ENCODE measurements at places on chromosomes 1 and 21. TPM values are rescaled to one million over a fixed set of nuclear protein-coding genes. Genes with fewer than 3 reads are reported as not detected.

CFAP141 gene
- total RNA-seq = not detected

NLRP3 gene
- 1.2 TPM for total RNA-seq

DISC1 gene
- 4.3 TPM for total RNA-seq

CD247 gene
- total RNA-seq = 0.70 TPM

PUM1 gene
- 96.3 TPM for total RNA-seq

SDCCAG8 gene
- 30.6 TPM for total RNA-seq

NGF gene
- total RNA-seq = 2.1 TPM

COL8A2 gene
- total RNA-seq = 1.1 TPM

UQCRHL gene
- total RNA-seq = 7.5 TPM

PLEKHA6 gene
- total RNA-seq = 24.3 TPM

GRCh38 chr1:165144757-165145397 lies 211.6 kb downstream of the LMX1A start:
- H3K27ac ChIP-seq = no peak overlapping the region
- no peaks in the 10 kb centered on the region for H3K36me3 ChIP-seq
- H3K27me3 ChIP-seq = no peaks in the 10 kb centered on the region
- no peak overlapping the region for H3K4me3 ChIP-seq

DNA sequence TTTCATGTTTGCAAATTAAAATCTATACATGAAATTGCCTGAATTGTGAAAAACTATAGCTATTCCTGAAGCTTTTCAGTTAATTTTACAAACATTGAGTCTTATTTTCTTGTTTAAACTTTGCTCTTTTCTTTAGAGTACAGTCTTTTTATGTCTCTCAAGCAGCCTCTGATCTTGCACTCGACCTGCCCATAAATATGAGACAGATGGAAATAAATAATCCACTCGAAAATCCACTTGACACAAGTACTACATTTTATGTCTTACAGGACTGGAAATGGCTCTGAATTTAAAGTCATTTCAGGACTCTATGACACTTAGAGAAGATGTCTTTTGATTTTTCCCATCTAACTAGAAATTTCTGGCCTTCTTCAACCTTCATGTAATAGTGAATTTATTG lies 283.8 kb downstream of the USP25 start:
- H3K27me3 ChIP-seq = no peaks in the 10 kb centered on the region
- H3K27ac ChIP-seq = no peak overlapping the region
- H3K4me1 ChIP-seq = no peaks in the 10 kb centered on the region
- no peak for DNase-seq

DNA sequence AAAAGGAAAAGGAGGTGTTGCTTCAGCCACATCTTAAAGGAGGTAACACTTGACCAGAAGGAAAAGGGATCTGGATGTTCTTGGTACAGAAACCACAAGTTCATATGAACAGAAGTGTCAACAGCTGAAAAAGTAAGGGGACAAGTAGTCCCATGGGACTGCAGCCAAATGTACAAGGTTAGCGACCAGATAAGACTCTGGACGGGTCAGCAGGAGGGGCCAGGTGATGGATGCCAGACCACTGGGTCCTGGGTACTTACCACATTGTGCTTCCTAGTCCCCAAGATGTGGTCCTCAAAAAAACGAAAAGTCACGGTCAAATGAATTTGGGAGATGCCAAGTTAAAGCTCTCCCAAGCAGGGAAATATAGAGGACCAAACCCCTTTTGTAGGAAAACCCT lies 16.6 kb upstream of the BMP8A start:
- no peaks in the 10 kb centered on the region for H3K27me3 ChIP-seq
- DNase-seq = peak; percentile 41
- H3K36me3 ChIP-seq = peaks cover 99% of the 10 kb centered on the region
- peak overlapping the region; percentile 55 for H3K27ac ChIP-seq
- H3K4me1 ChIP-seq = no peaks in the 10 kb centered on the region

- no peak for DNase-seq
- peak overlapping the region; percentile 67 for H3K4me3 ChIP-seq
- H3K27ac ChIP-seq = peak overlapping the region; percentile 84
- H3K36me3 ChIP-seq = no peaks in the 10 kb centered on the region
Observed at GRCh38 chr1:46615735-46616134, 876 bp downstream of the MOB3C start.

GRCh38 chr21:36934864-36935420 lies 31.5 kb downstream of the HLCS start:
- H3K4me3 ChIP-seq = no peak overlapping the region
- no peak for DNase-seq
- H3K27me3 ChIP-seq = no peaks in the 10 kb centered on the region
- peaks cover 10% of the 10 kb centered on the region for H3K4me1 ChIP-seq
- H3K36me3 ChIP-seq = peaks cover 30% of the 10 kb centered on the region
- H3K27ac ChIP-seq = no peak overlapping the region

- H3K36me3 ChIP-seq = no peaks in the 10 kb centered on the region
- H3K4me3 ChIP-seq = peak overlapping the region; percentile 52
- DNase-seq = no peak
- peak overlapping the region; percentile 36 for H3K27ac ChIP-seq
- H3K4me1 ChIP-seq = peaks cover 32% of the 10 kb centered on the region
Observed at GRCh38 chr1:47024141-47024801, 802 bp downstream of the CYP4X1 start.

DNA sequence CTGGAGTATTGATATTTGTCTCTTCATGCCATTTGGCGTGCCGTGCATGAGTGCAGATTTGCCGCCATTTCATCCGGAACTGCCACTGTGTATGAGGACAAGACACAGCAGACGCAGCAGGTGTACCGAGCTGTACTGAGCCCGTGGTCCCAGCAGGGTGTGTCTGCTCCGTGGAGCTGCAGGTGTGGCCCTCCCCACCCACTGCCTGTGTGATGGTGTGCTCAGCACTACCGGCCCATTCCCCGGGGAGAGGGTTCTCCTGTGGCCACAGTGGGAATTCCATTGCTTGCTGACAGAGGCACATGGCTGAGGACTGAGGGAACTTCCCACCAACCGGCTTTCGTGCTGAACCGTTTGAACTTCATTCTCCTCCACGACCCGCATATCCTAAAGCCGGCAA lies 34.3 kb upstream of the COL6A1 start:
- no peak overlapping the region for H3K27ac ChIP-seq
- peaks cover 4% of the 10 kb centered on the region for H3K4me1 ChIP-seq
- no peak overlapping the region for H3K4me3 ChIP-seq

DNA sequence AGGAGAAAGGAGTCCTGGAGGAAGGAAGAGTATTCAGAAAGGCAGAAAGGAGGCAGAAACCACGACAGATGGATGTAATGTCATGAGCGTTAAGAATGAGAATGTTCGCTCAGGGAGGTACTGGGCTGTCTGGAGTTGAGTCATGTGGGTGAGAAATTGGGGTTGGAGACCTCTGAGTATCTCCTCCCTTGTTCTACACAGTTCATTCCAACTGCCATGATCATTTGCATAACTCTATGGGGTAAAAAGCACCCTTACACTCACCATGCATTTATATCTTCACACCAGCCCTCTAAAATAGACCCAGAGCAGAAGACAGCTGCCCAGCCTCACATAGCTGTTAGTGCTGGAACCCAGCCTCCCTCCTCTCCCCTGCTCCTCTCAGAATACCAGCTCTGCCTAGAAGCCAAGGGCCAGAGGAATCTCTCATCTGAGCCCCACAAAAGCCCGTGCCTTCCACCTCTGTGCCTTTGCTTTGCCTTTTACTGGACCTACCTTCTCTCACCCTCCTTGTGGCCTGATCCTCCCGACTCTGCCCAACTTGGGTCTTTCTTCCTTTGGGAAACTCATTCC lies 85.2 kb downstream of the BEND5 start:
- no peak for DNase-seq
- H3K27ac ChIP-seq = no peak overlapping the region
- H3K4me1 ChIP-seq = no peaks in the 10 kb centered on the region
- no peaks in the 10 kb centered on the region for H3K36me3 ChIP-seq
- no peak overlapping the region for H3K4me3 ChIP-seq
- no peaks in the 10 kb centered on the region for H3K27me3 ChIP-seq

DNA sequence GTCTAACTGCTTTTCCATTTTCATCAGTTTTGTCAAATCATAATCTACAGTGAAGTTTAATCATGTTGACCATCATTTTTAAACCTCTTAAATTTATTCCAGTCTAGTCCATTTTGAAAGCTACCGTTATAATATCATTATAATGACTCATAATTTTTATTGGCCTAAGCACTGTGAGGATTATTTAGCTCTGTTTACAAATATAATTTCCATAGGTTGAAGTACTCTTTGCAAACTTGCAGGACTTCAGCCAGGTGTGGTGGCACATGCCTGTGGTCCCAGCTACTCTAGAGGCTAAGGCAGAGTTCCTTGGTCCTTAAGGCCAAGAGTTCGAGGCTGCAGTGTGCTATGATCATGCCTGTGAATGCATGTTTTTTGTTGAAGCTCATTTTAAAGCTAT lies 54.3 kb downstream of the MAP3K21 start:
- no peak for DNase-seq
- no peaks in the 10 kb centered on the region for H3K4me1 ChIP-seq
- H3K4me3 ChIP-seq = no peak overlapping the region
- H3K36me3 ChIP-seq = no peaks in the 10 kb centered on the region

DNA sequence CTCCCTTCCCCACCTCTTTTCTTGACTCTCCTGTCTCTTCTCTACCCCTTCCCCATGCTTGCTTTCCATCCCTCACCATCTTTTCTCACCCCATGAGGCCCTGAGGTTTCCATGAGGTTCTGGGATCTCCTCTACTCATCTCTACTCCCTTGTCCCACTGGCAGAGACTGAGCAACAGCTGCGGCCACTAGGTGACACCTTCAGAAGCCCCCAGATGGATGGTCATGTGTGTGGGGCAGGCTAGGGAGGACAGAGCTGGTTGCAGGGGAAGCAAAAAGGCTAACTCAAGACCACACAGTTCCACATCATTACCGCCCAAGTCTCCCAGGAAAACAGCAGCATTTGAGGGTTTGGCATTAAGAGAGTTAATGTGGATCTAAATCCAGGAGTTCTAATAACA lies 45.0 kb downstream of the LRRN2 start:
- H3K4me3 ChIP-seq = no peak overlapping the region
- no peaks in the 10 kb centered on the region for H3K27me3 ChIP-seq
- peaks cover 4% of the 10 kb centered on the region for H3K4me1 ChIP-seq

DNA sequence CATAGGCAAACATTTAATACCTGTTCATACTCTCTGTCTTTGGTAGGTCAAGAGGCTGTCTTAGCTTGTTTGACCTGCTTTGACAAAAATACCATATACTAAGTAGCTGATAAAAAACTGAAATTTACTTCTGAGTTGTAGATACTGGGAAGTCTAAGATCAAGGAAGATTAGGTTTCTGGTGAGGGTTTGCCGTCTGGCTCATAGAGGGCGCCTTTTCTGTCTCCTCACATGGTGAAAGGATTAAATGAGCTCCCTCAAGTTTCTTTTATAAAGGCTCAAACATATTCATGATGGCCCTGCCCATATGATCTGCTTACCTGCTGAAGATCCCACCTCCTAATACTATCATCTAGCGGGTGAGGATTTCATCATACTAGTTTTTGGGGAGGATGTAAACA lies 1076.1 kb upstream of the NCAM2 start:
- H3K27ac ChIP-seq = no peak overlapping the region
- no peak overlapping the region for H3K4me3 ChIP-seq
- no peak for DNase-seq
- H3K36me3 ChIP-seq = no peaks in the 10 kb centered on the region

- no peaks in the 10 kb centered on the region for H3K36me3 ChIP-seq
- H3K27me3 ChIP-seq = no peaks in the 10 kb centered on the region
- no peak overlapping the region for H3K27ac ChIP-seq
- DNase-seq = no peak
- no peaks in the 10 kb centered on the region for H3K4me1 ChIP-seq
Observed at GRCh38 chr1:220113136-220113695, 19.3 kb downstream of the IARS2 start.

- no peak overlapping the region for H3K27ac ChIP-seq
- no peak overlapping the region for H3K4me3 ChIP-seq
- no peaks in the 10 kb centered on the region for H3K27me3 ChIP-seq
- no peaks in the 10 kb centered on the region for H3K36me3 ChIP-seq
Observed at GRCh38 chr1:9062846-9063245, 6.6 kb downstream of the SLC2A5 start.

GRCh38 chr1:219081943-219082925 lies 91.4 kb upstream of the LYPLAL1 start:
- H3K27me3 ChIP-seq = no peaks in the 10 kb centered on the region
- H3K27ac ChIP-seq = no peak overlapping the region
- no peaks in the 10 kb centered on the region for H3K36me3 ChIP-seq

DNA sequence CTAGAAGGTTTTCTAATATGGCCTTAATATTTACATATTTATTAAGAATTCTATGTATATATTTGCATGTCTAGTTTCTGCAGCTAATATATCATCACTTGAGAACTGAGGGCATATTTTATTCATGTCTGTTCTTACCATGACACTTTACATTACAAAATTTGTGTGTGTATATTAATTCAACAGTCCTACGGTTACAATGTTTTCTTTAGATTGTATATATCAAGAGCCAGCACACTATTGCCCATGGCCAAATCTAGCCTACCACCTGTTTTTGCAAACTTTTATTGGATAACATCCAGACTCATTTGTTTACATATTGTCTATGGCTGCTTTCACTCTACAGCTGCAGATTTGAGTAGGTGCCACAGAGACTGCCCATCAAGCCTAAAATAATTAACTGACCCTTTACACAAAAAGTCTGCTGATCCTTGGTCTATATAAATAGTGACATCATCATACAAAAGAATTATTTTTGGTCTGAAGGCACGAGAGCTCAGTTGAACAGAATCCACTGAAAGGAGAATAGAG lies 577.4 kb upstream of the PBX1 start:
- DNase-seq = no peak
- no peaks in the 10 kb centered on the region for H3K36me3 ChIP-seq
- no peak overlapping the region for H3K27ac ChIP-seq
- H3K27me3 ChIP-seq = no peaks in the 10 kb centered on the region

DNA sequence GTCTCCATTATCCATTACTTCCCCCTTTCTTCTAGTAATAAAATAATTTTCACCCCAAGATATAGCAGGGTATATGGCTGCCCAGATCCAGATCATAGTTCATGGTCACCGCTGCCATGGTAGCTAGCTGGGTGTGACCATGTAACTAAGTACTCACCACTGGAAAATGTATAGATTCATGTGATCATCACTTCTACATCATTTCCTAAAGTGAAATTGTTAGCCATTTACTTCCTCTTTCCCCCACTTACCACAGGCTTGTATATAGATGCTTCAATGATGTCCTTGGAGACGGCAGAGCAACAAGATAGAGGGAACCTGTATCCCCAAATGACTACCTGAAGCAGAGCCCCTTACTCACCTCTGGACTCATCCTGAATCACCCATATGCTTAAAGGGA lies 22.7 kb upstream of the EYA3 start:
- no peak for DNase-seq
- no peak overlapping the region for H3K27ac ChIP-seq
- no peak overlapping the region for H3K4me3 ChIP-seq
- H3K27me3 ChIP-seq = no peaks in the 10 kb centered on the region
- H3K36me3 ChIP-seq = no peaks in the 10 kb centered on the region
- H3K4me1 ChIP-seq = no peaks in the 10 kb centered on the region

GRCh38 chr1:2087766-2088165 lies 37.6 kb downstream of the PRKCZ start:
- H3K27me3 ChIP-seq = no peaks in the 10 kb centered on the region
- no peak for DNase-seq
- no peaks in the 10 kb centered on the region for H3K36me3 ChIP-seq
- no peak overlapping the region for H3K4me3 ChIP-seq

- H3K4me3 ChIP-seq = no peak overlapping the region
- H3K36me3 ChIP-seq = no peaks in the 10 kb centered on the region
- no peak overlapping the region for H3K27ac ChIP-seq
- no peak for DNase-seq
Observed at GRCh38 chr1:6987940-6988339, 202.7 kb downstream of the CAMTA1 start.

GRCh38 chr1:192609110-192610079 lies 26.6 kb upstream of the RGS13 start:
- H3K4me1 ChIP-seq = peaks cover 16% of the 10 kb centered on the region
- H3K36me3 ChIP-seq = no peaks in the 10 kb centered on the region
- no peak overlapping the region for H3K27ac ChIP-seq
- H3K27me3 ChIP-seq = no peaks in the 10 kb centered on the region
